Activated CD4-positive, alpha-beta T cell treated with anti-CD3 and anti-CD28 coated beads for 48 hours (primary cell): ENCODE measurements at places on chromosomes 4 and X.
A peak's percentile ranks its signal among the peaks of the same experiment; 100 is the strongest.

- DNase-seq = peak; percentile 21
These were observed 111.3 kb downstream of the ARHGAP10 start for GRCh38 chr4:147843162-147843561.

- peak; percentile 85 for DNase-seq
These were observed 71.0 kb downstream of the MTHFD2L start for GRCh38 chr4:74228691-74229640.

- no peak for DNase-seq
These were observed 38.7 kb downstream of the RAI2 start for GRCh38 chrX:17822351-17822750.

- no peak for DNase-seq
These were observed 143.4 kb downstream of the KLHL13 start for GRCh38 chrX:117973110-117973807.

GRCh38 chr4:121072224-121073003 lies at the start of gene NDNF:
Gene NDNF, minus strand, starts transcription at chr4:121072535. Its CDS starts 26,698 bp downstream, at chr4:121045837.
- peak; percentile 59 for DNase-seq

GRCh38 chr4:55396308-55397125 lies 760 bp downstream of the TMEM165 start:
- peak; percentile 47 for DNase-seq

- DNase-seq = no peak
These were observed 124.8 kb upstream of the SLIT2 start for GRCh38 chr4:20126906-20127305.

GRCh38 chr4:54032558-54033135 lies 31.8 kb downstream of the CHIC2 start:
- no peak for DNase-seq

GRCh38 chrX:76148753-76149152 lies 24.1 kb upstream of the PBDC1 start:
- peak; percentile 52 for DNase-seq

DNA sequence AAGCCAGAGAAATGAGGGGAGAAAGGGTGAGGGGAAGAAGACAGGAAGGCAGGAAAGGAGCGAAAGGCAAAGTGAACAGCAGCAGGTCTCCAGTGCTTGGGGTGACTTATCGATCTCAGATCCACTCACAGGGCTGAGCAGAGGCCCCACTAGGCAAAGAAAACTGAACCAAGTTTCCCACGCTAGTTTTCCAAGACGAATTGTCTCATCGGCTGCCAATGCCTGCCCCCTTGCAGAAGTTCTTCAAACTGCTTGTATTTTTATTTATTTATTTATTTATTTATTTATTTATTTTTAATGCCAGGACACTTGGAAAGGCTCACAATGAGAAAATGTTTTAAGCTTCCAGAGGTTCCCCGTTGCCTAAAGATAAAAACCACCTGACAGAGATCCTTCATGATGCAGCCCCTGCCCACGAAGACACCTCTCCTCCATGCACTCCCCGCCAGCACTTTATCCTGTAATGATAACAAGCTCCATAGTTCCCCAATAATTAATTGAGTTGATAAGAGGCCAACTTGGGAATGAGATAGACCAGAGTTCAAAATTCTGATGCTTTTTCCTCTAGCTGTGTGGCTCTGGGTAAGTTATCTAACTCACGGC lies 43.2 kb downstream of the QDPR start:
- DNase-seq = peak; percentile 11

DNA sequence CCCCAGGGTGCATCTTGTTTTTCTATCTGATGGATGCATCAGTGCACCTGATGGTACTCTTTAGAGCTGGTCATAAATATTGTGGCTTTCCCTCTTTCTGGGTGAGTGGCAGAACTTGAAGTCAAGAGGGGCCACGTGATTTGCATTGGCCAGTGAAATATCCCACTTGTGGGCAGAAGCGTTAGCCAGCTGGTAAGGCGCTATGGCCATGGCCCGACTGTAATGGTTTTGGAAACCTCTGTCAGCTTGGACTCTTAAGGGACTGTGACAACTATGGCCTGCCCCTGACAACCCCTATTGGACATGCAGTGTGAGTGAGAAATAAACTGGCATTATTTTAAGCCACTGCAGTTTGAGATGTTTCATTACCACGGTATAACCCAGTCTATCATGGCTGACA lies 72.8 kb downstream of the SEL1L3 start:
- DNase-seq = no peak

GRCh38 chrX:34631479-34632220 lies 25.4 kb downstream of the TMEM47 start:
- no peak for DNase-seq

DNA sequence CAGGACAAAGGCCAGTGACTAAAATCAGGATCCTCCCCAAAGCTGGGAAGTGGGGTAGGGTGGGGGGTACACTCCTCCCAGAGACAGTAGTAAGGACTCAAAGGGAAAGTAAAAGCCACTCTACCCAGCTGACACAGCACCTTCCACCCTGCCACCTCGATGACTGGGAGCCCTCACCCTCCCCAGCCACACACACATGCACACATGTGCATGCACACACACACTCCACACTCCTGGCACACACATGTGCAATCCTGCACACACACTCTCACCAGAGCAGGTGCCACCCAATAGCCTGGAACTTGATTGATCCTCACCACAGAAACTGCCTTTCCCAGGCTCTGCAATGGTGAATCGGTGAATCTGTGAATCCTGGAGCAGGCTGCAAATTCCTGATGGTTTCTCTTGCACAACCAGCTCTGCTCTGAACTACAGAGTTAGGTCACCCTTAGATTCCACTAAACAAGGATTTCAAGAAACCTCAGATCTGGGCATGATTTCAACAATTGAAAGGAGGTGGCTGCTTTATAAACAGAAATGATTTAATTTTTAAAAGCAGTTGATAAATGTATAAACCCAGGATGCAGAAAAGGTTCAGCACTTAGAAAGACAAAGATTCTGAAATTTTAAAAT lies 21.5 kb downstream of the AMOT start:
- no peak for DNase-seq

- no peak for DNase-seq
These were observed 96.5 kb upstream of the MAP3K15 start for GRCh38 chrX:19611636-19612376.

DNA sequence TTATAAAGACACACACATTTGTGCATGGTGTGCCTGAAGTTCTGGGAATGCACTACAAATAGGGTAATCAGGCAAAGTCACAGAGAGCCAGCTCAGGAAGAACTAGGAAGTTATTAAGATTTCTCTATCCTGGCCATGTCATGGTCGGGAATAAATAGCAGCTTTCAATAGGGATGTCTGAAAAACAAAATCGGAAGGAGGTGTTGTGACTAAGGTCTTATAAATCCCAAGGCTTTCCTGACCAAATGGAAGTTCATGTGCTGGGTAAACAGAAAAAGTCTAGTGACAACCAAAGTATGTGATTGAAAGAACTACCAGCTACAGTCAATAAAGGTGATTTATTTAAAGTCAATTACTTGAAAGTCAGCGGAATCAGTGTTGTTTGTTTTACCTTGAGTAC lies 262.5 kb upstream of the HS3ST1 start:
- no peak for DNase-seq

GRCh38 chr4:13980317-13981310 lies 353.1 kb upstream of the BOD1L1 start:
- DNase-seq = no peak
